ENCODE measurements at places on chromosomes 2 and 18.
A peak's percentile ranks its signal among the peaks of the same experiment; 100 is the strongest.

- no peak for DNase-seq
Measured at GRCh38 chr2:20203072-20203471, 21.9 kb downstream of the SDC1 start.

- DNase-seq = no peak
Measured at GRCh38 chr2:240604939-240605716, 18.6 kb downstream of the CAPN10 start.

DNA sequence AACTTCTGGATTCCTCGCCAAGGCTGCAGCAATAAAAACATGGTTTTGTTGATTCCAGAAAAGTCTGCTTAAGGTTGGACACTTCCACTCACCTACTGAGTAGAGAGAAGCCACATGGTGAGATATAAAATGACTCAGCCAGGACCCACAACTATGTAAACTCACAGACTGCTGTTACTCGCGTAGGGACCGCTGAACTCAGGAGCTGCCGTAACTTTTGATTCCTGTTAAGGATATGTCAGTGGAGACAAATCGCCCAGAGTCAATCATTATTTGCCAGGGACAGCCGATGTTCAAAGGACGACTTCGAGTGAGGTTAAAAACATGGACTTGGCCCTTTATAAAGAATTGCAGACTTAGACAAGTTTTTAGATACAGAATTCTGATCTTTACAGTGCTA is 25.6 kb downstream of the CYB5A start:
- no peak for DNase-seq

GRCh38 chr2:107380912-107381311 is 445.8 kb upstream of the RGPD4 start:
- DNase-seq = no peak

- no peak for DNase-seq
Measured at GRCh38 chr2:193712912-193713311, 1518.2 kb upstream of the TMEFF2 start.

DNA sequence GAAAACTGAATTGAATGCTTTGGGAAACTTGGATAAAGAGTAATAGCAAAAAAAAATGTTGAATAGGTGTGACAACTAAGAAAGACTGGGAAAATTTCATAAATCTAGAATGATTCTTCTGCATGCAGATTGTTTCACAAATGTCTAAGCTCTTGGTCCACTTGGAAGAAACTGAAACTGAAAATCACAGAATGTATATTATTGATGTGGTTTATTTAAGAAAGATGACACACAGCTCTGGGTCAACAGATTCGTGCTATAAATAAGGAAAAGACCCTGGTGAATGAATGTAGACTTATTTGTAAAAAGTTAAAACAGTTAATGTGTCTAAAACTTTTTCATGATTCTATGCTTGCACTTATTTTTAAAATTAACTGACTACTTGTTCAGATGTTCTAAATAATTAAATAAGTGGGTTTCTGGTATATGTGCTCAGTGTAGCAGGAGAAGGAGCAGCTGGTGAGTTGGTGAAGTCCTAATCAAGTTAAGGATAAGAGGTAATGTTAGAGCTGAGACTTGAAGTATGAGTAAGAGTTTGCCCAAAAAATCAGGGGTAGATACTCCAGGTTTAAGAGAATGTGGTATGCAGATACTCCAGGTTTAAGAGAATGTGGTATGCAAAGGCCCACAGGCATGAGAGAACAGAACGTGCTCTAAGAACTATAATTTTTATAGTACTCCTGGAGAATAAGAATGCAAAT is 24.5 kb downstream of the UGP2 start:
- no peak for DNase-seq

DNA sequence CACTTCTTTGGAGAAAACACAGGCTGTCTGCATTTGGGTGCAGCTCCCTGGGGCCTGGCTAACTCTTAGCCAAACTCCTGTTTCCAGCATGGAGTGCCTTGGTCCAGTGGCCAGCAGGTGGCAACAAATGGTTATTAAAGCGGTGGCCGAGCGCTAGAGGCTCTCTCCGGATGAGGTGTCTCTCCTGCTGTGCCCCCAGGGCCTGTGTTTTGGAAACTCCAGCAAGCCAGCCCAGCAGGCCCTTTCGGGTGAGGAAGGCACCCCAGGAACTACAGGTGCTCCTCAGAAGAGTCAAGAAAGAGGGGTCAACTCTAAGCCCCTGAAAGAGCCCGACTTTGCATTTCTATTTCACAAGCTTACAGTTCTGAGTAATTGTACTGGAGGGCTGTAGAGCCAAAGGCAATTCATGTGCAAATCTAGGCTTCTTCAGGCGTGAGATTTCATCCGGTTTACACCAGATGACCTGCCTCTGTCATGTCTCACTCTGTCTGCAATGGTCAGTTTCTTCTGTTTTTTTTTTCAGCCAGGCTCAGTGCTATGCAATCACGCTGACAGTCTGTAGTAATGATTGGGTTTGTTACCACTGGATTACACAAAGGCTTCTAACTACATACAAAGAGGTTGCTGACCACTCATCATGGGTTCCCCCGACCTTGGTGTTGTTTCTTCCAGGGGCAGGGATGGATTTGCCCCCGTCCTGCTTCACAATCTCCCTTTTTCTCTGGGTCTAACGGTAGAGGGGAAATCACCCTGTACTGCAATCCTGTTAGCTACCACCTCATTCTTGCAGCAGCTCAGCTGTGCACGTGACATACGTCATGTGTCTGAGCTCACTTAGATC is 7.6 kb upstream of the CHRNA1 start:
- DNase-seq = peak; percentile 61

DNA sequence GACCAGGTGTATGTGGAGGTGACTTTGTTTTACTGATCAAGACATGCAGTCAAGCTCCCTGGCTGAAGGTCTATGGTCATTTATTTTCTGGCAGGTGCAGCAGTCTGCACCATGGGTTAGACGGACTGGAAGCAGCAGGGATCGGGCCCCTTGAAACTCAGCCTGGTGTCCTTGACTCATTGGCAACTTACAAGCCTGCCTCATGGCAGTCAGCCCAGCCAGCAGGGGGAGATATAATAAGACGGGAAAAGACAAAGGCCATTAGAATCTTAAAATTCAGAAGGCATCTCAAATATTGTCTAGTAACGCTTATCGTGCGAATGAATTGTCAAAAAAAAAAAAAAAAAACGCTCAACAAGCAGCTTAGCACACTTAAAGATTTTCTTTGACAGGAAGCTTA is 308.2 kb downstream of the EN1 start:
- peak; percentile 19 for DNase-seq

DNA sequence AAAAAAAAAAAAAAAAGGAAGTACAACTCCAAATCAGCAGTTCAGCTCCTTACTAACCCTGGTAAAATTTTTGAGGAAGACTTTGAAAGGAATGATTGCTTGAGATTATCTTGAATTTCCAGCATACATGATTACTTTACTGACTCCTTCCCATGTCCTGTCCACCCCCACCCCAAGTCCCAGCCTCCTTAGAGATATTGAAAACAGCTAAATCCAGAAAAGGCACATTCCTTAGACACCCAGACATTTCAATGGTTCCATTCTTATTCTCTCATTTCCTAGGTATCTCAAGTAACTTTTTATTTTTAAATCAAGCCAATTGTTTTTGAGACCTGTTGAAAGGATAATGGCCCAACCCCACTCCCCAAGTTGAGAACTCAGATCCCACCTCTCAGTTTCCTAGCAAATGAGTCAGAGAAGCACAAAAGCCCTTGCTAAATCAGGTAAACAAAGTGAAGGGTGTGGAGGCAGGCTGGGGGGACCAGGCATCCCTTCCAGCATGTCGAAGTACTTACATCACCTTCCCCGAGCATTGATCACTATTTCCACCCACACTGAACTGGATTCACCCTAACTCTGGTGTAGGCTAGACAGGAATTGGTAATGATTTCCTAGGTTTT is 95.4 kb upstream of the FZD7 start:
- no peak for DNase-seq

DNA sequence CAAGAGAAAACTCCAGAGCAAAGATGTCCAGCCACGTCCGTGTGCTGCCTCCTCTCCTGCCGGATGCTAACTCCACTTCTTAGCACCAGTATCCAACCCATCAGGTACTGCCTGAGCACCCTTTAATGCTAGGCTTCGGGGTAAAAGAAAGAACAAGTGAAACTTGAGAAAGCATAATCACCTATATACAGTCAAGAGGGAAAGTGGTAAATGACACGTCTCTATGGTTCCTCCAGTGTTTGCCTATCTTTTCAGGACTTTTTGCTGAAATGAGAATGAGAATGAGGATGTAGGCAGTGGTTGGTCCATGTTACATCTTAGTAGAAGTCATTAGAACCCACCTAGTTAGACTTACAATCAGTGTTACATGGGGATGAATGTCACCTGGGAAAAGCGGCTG is 47.9 kb downstream of the EPHA4 start:
- no peak for DNase-seq

- DNase-seq = no peak
Measured at GRCh38 chr2:203583701-203584100, 48.6 kb upstream of the RAPH1 start.

DNA sequence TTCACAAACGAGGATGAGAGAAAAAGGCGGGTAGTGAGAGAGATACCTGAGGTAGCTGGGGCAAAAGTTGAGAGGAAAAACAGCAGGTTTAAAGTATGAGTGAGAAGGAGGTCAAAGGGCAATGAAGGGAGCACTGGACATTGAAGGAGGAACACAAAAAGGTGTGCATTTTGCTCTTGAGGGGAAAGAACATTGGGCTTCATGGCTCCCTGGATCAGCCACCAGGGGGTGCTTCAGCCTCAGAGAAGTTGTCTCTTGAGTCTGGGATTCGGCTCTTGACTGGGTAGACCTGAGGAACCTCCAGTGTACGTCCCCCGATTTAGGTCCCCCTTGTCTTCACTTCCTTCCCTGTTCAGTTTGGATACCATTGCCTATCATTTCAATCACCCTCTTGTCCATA is 128.5 kb downstream of the RAPGEF4 start:
- peak; percentile 52 for DNase-seq

DNA sequence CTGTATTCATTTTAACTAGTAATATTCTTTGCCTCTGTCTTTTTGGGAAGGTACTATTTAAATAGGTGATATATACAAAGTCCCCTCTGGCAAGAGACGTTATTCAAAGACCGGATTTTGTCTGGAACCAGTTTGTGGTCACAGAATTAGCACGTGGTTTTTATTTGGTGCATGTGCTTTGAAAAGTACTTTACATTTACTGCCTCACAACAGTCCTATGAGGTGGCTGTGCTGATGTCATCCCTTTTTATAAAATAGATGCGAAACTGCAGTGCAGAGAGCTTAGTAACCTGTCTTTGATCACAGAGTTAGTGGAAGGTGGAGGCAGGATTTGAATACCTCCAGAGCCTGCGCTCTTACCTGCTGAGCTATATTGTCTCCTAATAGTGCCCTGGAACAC is 4.0 kb downstream of the LPIN1 start:
- peak; percentile 24 for DNase-seq

DNA sequence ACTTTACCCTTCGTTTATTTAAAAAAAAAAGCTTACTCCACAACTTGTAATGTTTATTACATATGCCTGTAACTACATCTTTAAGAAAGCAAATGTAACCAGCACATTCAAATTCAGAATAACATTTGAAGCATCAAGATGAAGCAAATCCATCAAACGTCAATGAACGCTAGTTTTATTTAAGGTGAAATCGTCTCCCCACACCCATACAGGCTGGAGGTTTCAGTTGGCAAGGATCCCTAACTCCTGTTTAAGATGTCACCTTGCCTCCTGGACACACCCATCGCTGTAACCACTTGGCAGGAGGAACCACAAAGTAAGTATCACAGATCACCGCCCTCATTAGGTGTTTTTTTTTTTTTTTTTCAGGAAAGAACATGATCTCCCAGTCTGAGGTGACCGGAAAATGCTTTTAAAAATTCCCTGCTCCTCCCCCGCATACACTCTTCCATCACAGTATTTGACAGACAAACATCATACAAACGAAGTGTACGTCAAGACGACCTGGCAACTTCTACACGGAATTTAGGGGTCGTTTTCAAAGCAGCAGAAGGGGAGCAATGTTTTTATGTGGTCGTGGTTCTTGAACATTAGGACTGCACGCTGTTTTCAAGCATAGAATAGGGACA is 19.7 kb upstream of the STPG4 start:
- DNase-seq = peak; percentile 79

GRCh38 chr18:33854827-33855139 is 276.8 kb downstream of the ASXL3 start:
- no peak for DNase-seq

GRCh38 chr2:160726046-160726445 is 232.4 kb upstream of the RBMS1 start:
- no peak for DNase-seq

- no peak for DNase-seq
Measured at GRCh38 chr2:120625865-120626560, 109.7 kb upstream of the GLI2 start.

DNA sequence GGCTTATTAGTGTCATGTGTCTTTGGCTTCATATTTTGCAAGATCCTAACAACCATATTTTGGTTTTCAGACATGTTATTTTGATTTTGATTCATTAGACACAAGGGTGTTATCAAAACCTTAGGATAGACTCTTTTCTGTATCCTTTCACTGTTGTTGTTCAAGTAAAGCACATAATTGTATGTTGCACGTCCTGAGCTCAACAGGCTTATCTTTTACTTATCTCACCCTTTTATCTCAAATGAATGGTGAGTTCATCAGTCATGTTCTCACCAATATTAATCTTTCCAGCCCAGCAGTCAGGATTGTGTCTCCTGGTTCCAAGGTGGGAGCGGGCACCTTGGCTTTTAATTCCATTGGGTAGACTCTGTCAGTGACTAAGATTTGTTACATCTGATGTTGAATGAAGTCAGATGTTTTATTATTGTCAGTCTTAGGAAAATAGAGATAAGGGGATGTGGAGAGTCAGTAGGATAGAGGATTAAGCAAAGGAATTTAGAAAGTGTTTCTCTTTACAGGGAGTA is 11.9 kb downstream of the GPN1 start:
- no peak for DNase-seq

DNA sequence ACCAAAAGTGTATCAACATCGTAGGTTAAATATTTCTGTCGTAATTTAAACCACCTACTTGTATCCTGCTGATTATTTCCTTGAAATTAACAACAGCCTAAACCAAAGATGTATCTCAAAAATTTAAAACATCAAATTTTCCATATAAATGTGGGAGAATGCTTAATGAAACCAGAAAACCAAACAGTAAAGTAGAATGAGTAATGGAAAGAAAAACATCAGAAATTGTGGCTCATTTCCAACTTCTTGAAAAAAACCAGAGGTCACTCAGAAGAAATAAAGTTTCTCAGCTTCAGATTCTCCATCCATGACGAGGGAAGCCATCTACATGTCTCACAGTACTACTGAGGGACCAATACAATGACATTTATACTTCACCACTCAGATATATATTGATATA is 296.5 kb downstream of the NOL4 start:
- DNase-seq = no peak

- DNase-seq = no peak
Measured at GRCh38 chr2:237472909-237473877, 13.9 kb upstream of the MLPH start.

GRCh38 chr2:205714058-205714776 is 31.9 kb downstream of the NRP2 start:
- DNase-seq = no peak

DNA sequence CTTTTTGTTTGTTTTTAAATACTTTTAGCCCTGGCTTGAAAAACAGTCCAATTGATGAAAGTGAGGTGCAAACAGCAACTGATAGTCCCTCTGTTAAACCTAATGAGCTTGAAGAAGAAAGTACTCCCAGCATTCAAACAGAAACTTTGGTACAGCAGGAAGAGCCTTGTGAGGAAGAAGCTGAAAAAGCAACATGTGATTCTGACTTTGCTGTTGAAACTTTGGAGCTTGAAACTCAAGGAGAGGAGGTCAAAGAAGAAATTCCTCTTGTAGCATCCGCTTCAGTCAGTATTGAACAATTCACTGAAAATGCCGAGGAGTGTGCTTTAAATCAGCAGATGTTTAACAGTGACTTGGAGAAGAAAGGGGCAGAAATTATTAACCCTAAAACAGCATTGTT is 30.6 kb upstream of the DYSF start:
- DNase-seq = no peak

- DNase-seq = no peak
Measured at GRCh38 chr2:116949249-116949648, 865.2 kb upstream of the DDX18 start.
